ENCODE measurements at places on chromosomes 11 and 22.

DNA sequence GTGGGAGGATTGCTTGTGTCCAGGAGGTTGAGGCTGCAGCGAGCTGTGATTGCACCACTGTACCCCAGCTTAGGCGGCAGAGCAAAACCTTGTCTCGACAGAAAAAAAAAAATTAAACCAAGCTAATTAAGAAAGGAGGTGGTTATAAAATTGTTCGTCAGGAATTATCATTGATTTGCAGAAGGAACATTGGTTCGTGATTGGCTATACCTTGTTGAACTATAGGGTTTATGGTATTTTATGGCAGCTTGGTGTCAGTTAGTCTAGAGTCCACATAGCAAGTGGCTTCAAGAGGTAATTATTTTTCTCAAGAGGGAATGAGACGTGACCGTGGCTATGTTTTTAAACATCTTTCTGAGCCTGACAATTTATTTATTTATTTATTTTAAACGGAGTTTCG is 11.5 kb upstream of the TMEM216 start:
- DNase-seq, result no peak

DNA sequence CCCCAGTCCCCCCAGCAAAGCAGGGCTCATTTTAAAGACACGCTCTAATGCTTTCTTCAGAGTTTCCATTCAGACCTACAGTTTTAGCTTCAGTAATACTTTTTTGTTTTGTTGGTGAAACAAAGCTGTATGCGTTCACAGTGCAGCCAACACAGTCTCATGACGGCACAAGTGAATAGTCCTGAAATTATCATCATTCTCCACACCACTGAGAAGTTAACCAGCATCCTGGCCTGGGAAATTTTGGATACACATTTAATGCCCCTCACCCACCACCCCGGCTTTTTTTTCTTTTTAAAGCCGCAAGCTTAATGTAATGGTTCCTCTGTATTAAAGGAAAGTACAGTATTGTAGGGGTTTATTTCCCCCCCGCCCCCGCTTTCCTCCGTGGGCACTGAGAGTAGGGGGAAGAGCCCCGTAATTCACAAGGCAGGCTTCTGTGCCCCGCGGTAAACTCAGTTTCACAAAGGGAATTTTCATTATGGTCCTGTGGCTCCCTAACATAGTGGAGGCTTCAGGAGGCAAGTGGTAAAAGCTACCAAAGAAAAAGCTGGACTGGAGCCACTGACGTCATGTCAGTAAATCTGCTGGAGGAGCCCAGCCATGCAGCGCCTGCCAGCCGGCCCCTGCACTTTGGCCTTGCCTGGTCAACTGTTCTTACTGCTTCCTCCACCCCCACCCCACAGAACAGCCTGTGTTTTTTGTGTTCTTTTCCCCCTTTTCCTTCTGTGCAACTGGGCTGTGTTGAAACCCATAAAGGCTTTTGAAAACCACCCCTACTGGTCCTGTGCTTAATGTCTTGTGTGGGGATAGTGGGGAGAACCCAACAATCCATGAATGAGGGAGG is 18.2 kb downstream of the TEAD1 start:
- DNase-seq, result no peak

- DNase-seq, result no peak
Measured at GRCh38 chr11:77815459-77815858, 5.1 kb downstream of the RSF1 start.

- DNase-seq, result no peak
Measured at GRCh38 chr22:30309951-30310741, 16.6 kb downstream of the TBC1D10A start.

- DNase-seq, result no peak
Measured at GRCh38 chr11:128757886-128758612, 64.2 kb downstream of the FLI1 start.

GRCh38 chr22:44483878-44484277 is 14.2 kb downstream of the RTL6 start:
- DNase-seq, result no peak

- no peak for DNase-seq
Measured at GRCh38 chr11:45301537-45302246, 15.6 kb upstream of the SYT13 start.

GRCh38 chr11:21464601-21465193 is 728.2 kb upstream of the ANO5 start:
- DNase-seq, result no peak

DNA sequence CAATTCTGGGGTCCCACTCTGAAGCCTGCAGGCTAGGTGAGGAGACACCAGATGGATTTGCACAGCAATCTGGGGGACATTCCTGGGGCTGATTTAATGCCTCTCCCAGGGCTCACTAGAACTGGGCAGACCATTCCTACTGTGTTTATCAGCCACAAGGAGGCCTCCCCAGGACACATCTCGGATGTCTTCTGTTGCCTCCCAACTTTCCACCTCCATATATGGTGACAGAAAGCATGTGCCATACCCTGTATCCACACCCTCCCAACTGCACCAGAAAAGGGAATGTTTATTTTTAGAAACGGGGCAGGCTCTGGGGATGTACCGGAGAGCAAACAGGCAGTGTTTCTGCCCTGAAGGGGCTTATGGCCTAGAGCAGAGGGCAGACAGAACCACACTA is 181.8 kb downstream of the CSNK2A3 start:
- no peak for DNase-seq

All from memory B cell (primary cell).